ENCODE measurements at places on chromosomes 11 and 22.

GRCh38 chr11:131246156-131246555 is 124.3 kb upstream of the NTM start:
- DNase-seq: no peak

- DNase-seq: no peak
These were observed 892.3 kb downstream of the OPCML start for GRCh38 chr11:132639986-132640385.

- DNase-seq: no peak
These were observed 27.9 kb downstream of the PAX6 start for GRCh38 chr11:31783252-31783651.

DNA sequence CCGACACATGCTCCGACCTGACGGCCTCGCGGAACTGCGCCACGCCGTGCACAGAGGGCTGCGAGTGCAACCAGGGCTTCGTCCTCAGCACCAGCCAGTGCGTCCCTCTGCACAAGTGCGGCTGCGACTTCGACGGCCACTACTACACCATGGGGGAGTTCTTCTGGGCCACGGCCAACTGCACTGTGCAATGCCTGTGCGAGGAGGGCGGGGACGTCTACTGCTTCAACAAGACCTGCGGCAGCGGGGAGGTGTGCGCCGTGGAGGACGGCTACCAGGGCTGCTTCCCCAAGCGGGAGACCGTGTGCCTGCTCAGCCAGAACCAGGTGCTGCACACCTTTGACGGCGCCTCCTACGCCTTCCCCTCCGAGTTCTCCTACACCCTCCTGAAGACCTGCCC is 26.8 kb downstream of the TECTA start:
- no peak for DNase-seq

- DNase-seq: no peak
These were observed 300.0 kb upstream of the DDI1 start for GRCh38 chr11:103736315-103737036.

- no peak for DNase-seq
These were observed 38.9 kb upstream of the SCUBE2 start for GRCh38 chr11:9130297-9130696.

GRCh38 chr22:24178502-24179440 is 2.5 kb upstream of the SUSD2 start:
- no peak for DNase-seq

GRCh38 chr11:118837868-118838267 is 45.8 kb upstream of the CXCR5 start:
- DNase-seq: no peak

GRCh38 chr11:63937713-63938478 is 906 bp upstream of the NAA40 start:
- no peak for DNase-seq

DNA sequence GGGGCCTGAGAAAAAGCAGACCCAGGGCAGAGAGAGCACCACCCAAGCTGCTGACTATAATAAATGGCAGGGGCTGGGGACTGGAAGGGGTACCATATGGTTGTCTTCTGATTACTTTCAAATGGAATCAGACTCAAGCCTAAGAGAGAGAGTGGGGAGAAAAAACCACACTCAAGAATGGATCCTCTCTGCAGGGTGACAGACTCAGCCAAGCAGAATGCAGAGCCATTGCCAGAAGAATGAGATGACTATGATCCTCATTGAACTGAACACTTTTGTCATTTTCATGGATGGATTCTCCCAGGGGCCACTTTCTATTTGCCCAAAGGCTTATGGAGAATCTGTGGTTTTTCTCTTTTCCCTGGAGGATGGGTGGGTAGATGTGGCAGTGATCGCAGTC is 8.7 kb downstream of the UBASH3B start:
- no peak for DNase-seq

- no peak for DNase-seq
These were observed 5.4 kb downstream of the FADS2 start for GRCh38 chr11:61833471-61833870.

- no peak for DNase-seq
These were observed 89.1 kb downstream of the SWAP70 start for GRCh38 chr11:9753021-9753420.

GRCh38 chr22:42805998-42806830 is 50.9 kb downstream of the ARFGAP3 start:
- DNase-seq: no peak

DNA sequence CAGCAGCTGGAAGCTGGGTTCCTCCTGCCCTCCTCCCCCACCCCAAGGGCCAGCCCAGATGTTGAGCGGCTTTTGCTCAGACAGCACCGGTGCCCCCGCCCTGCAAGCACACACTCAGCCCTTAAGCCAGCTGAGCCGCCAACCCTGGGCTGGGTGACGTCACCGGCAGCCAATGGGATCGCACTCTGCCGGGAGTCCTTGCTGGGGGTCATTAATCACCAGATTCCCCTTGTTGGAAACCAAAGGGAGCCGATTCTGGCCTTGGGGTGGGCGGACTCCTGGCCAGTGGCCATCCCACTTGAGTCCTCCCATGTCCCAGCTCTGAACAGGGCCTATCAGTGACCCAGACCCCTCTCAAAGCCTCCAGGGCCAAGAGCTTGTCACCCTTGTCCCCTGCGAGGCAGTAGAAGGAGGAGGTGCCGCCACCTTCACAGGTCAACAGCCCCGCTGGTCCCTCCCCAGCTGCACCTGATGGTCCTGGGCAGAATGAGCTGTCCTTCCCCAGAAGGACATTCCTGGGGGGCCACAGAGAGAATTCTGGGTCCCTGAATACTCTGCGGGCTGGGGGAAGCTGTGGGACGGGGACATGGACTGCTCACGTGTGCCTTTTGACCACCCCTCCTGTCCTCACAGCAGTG is 7.4 kb downstream of the DUSP8 start:
- DNase-seq: no peak

GRCh38 chr11:117979481-117980211 is 6.5 kb upstream of the IL10RA start:
- DNase-seq: no peak

GRCh38 chr22:43470941-43471585 is 59.2 kb downstream of the MPPED1 start:
- DNase-seq: no peak

DNA sequence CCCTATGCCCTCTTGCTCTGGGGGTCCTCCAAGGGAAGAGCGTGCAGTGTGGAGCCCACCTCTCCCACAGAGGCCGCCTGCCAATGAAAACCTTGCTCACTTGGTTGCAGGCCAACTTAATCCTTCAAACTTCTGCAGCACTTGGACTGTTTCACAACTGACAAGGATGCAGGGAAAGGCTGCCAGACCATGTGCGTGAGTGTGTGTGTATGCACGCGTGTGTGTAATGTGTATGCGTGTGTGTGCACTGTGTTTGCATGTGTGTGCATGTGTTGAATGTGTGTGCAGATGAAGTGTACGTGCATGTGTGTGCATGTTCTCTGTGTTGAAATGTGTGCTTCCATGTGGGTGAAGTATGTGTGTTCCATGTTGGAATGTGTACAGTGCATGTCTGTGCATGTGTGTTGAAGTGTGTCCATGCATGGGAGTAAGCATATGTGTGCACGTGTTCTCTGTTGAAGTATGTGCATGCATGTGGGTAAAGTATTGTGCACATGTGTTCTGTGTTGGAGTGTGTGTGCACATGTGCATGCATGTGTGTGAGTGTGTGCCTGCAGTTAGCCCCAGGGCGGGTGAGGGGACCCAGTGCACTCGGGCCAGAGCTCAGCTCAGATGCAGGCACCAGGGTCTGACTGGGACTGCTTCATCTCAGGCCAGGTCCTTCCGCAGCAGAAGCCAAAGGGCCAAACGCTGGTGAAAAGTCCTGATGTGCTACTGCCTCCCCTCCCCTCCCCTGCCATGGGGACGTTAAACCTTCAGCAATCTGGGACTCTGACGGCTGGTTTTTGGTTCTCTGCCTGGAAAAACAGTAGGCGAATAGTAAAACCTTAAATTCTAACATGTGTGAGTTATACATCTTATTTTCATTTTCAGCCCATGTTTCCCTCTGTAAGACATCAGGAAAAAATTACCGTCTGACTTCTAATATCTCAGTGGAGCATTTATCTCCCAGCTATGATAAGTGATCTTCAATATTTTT is 72.0 kb downstream of the FLI1 start:
- no peak for DNase-seq

DNA sequence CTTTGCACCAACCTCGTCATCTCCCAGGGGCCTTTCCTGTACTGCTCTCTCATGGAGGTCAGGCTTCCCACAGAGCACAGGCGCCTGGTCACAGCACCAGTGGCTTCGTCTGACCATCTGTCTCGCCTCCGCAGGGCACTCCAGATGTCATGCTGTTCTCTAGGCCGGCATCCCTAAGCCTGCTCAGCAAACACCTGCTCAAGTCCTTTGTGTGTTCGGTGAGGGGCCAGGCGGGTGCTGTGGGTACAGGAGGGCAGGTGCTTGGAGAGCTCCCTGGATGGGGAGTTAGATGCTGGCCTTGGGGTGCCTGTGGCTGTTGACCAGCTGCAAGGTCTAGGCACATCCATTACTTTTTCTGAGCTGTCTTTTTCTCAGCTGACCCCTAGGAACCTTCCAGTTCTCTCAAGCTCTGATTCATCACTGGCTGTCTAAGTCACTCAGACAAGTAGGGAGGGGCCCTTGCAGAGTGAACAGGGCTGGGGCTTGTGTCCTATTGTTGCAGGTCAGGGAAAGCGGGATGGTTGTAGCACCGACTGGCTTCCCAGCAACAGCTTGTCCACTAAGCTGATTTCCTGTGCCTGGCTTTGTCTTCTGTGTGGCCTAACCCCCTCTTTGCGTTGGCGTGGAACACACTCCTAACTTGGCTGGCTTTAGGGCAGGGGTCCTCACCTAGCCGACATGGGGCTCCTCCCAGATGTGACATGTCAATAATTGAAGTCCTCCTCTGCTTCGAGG is 9.2 kb downstream of the CLDN5 start:
- DNase-seq: no peak

DNA sequence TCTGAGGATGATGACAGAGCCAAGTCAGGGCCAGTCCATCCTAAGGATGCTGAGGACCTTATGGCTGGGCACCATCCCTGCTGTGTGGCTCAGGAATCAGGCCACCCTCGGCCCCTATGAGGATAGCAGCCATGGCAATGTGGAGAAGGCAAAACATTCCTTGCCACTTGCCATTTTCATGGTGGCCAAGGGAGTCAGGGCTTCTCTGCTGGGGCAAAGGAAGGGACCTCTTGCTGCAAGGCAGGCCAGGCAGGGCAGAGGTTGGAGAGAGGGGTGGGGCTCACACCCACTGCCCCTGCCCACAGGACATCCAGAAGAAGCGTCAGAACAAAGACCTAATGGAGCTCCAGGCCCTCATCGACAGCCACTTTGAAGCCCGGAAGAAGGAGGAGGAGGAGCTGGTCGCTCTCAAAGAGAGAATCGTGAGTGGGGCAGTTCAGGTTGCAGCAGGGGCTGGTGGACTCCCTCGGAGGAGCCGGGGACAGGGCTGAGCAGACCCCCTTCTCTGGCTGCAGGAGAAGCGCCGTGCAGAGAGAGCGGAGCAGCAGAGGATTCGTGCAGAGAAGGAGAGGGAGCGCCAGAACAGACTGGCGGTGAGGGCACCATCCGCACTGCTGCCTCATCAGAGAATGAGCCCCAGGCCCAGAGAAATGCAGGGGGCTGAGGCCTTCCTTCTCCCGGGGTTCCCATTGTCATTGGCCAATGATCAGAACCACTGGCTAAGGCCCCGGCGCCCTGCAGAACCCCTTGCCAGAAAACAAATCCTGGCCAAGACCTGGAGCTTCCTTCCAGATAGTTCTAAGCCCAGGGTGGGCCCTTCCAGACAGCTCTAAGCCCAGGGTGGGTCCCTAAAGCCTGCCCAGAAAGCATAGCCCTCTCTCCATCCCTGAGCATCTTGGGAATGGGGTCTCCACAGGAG is 13.5 kb upstream of the MRPL23 start:
- DNase-seq: no peak

DNA sequence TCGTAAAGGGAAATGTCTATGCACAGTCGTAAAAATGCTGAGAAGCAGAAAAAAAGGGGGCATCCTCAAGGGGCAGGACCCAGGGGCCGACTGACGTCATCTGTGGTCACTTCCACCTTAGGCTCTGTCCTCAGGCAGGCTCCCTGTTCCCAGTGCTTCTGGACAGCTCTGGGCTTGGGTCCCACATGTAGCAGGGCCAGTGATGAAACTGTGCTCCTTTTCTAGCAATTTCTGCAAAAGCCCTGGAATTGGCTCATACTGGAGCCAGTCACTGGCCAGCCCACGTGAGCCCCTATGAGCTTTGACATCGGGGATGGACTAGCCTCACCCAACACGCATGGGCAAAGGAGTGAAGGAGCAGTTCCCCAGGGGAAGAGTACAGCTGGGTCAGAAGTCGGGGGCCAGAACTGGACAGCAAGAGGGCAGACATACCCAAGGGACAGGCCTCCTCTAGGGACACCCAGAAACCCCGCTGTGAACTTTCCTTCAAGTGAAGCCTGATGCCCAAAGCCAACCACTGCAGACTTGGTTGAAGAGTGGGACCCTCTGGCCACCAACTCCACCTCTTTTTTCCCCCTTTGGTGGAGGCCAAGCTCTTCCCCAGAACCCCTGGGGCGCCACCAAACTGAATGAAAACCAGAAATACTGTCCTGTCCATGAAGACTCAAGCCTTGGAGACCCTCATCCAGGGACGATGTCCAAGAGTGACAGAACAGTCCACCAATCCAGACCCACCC is 1349.0 kb downstream of the BRD1 start:
- DNase-seq: no peak

DNA sequence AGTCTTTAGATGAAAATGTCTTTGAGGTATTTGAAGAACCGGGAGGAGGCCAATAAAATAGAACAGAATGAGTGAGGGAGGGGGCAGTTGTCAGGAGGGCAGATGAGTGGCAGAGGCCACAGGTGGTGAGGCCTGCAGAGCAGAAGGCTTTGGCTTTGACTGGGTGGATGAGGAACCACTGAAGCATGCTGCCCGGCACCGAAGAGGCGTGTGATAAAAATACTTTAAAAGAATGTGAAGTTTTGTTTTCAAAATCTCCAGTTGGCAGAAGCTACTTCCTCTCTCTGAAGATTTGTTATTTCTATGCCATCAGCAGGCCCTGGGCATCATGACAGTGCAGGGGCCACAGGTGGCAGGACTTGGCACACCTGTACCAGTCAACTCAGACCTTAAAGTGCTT is 6.3 kb downstream of the MS4A12 start:
- no peak for DNase-seq

Measured in stimulated activated CD8-positive, alpha-beta memory T cell treated with anti-CD3 and anti-CD28 coated beads, Interleukin-12 subunit alpha, Interleukin-12 subunit beta, amount 100 ng/mL, for 1 hour (primary cell).